ENCODE measurements at places on chromosomes 4 and X.

- peak; percentile 32 for DNase-seq
Measured at GRCh38 chrX:43349363-43349762, 306.7 kb upstream of the MAOA start.

DNA sequence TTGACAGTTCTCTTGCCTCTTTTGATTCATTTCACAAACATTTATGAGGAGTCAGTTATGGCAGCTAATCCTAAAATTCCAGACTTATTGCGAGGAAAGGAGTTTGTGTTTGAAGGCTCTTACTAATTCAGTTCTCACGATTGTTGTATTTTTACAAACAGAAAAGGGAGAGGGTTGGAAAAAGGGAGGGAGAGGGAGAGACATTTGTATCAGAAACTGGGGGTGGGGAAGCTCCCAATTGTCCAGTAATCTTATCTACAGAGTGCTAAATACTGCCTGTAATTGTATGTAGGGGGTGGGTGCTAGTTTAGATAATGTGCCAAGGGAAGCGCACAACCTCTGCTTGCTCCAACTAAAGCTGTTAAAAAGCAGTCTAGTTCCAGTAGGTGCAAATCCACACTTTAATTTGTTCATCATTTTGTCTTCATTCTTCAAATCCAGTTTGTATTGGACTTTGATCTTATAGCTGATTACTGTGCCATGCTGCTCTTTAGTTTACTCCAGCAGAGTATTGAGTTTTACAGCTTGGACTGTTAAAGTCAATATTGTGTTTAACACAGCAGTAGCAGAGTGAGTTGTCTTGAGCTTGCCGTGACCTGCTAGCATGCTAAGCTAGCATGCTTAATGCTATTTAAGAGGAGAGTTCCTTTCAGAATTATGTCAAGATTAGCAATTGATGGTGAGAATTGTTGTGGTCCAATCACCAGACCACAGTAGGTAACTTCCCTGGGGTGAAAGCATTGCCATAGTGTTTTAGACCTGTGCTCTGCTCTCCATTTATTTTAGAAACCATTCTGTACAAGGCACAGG is 13.9 kb downstream of the FNIP2 start:
- DNase-seq = no peak

DNA sequence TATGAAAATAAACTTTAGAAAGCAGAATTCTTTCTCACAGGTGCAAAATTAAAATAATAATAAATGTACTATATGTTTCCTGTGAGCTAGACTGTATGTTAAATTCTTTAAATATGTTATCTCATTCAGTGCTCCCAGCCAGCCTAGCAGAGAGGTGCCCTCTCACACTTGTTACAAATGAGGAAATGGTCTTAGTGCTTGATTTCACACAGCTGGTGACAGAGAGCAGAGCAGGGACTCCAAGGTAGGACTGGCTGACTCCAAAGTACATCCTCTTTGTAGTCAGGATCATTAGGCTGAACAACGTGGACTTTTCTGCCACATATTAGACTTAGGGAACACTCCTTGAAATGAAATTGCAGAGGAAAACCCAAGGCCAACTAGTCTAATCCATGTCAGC is 72.0 kb upstream of the HHIP start:
- peak; percentile 7 for DNase-seq

GRCh38 chr4:3219761-3220475 is 29.0 kb upstream of the MSANTD1 start:
- DNase-seq = no peak

- peak; percentile 41 for DNase-seq
Measured at GRCh38 chr4:183256756-183257385, 63.2 kb downstream of the CLDN22 start.

DNA sequence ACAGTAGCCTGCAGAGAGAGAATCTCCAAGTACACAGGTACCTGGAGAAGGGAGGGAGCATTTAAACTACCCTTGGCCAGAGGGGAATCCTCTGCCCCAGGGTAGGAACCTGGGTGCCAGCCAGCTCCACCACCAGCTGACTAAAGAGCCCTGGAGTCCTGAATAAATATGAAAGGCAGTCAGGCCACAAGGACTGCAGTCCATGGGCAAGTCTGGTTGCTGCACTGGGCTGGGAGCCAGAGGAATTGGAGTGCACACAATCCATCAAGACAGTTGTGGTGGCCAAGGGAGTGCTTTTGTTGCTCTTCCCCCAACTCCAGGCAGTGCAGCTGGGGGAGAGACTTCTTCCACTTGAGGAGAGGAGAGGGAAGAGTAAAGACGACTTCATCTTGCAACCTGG is 172.5 kb downstream of the HNRNPD start:
- DNase-seq = no peak

GRCh38 chr4:147041376-147041775 is 95.7 kb upstream of the TTC29 start:
- DNase-seq = no peak

DNA sequence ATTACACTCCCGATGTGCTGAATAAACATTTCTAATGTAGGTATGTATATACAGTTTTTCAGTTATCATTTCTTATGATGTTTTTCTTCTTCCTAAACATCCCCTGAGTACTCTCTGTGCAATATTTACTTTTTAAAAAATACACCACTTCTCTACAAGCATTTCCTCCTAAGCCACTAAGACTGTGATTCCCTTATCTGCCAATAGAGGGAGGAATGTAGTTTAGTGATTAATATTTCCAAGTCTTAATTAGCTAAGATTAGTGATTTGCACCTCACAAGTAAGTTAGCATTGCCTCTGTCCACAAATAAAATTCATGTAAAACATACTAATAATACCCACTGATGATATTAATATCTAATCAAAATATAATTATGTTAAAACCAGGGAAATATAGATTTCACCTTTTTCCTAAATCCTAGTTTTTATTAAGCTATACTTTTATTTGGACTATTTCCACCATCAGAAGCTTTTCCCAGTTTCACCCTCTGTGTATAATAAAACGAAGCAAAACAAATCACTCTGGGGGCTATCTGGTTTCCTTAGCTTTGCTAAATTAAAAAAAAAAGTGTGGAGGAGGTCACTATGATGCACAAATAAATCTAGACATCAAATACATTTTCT is 909.1 kb downstream of the FAT4 start:
- peak; percentile 9 for DNase-seq

- DNase-seq = peak; percentile 3
Measured at GRCh38 chrX:109475174-109475891, 6.6 kb downstream of the GUCY2F start.

- DNase-seq = peak; percentile 31
Measured at GRCh38 chrX:54495814-54496516, at the start of gene FGD1. Gene FGD1 (minus strand): TSS chrX:54496234. CDS start chrX:54495432, 802 bp downstream.

- no peak for DNase-seq
Measured at GRCh38 chrX:840556-840955, 210.0 kb downstream of the SHOX start.

GRCh38 chr4:6115746-6116586 is 84.4 kb downstream of the JAKMIP1 start:
- no peak for DNase-seq

GRCh38 chrX:68945081-68945602 is 116.3 kb downstream of the EFNB1 start:
- DNase-seq = no peak

DNA sequence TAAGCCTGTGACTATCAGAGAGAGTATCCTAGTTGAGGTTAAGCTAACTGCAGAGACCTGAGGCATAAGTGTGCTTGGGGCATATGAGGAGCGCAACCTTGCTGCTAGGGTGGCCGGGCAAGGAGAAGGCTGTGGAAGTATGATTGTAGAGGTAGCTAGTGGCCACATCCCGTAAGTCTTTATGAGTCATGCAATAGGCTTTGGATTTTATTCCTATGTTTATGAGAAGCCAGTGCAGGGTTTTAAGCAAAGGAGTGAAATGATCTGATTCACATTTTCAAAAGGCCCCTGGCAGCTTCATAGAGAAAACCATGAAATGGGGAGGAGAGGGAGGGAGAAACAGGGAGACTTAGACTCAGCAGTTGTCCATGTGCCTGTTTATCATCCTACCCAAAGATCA is 92.1 kb upstream of the WDFY3 start:
- no peak for DNase-seq

GRCh38 chr4:188714501-188714900 is 575.3 kb downstream of the TRIML1 start:
- no peak for DNase-seq

- no peak for DNase-seq
Measured at GRCh38 chrX:149453906-149454822, 50.9 kb downstream of the IDS start.

- DNase-seq = no peak
Measured at GRCh38 chr4:176387571-176387970, 67.8 kb downstream of the SPCS3 start.

- DNase-seq = no peak
Measured at GRCh38 chr4:181938631-181939030, 304.6 kb upstream of the TENM3 start.

GRCh38 chr4:4859325-4859798 is at the start of gene MSX1:
Gene MSX1 (plus strand): TSS chr4:4859665. CDS start chr4:4859900, 235 bp downstream.
- peak; percentile 69 for DNase-seq

GRCh38 chrX:100289066-100289558 is 121.0 kb downstream of the PCDH19 start:
- no peak for DNase-seq

Measured in RPMI8226 (cell line).